Coronary artery (tissue), 2 donors: ENCODE measurements at places on chromosomes 6 and 20.

GRCh38 chr20:64222291-64222735, 33.2 kb upstream of the PCMTD2 start:
- DNase-seq: no peak

GRCh38 chr6:108727966-108728730, 120.1 kb upstream of the ARMC2 start:
- DNase-seq: peak; percentile 45

DNA sequence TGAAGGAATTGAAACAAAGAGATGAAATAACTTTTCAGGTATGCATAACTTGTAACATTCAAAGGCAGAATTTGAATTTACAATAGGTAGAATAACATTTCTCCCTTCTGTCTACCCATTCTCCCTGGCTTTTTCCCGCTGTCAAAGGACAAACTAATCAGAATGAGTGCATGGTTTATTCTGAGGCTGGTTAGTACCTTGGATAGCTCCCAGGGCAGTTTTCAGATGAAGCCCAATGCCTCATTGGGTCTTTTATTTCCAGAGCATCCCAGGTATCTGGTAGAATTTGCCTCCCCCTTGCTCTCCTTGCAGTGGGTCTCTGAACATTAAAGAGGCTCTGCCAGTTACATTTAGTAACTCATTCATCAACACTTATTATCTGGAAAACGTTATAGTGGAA, 665.5 kb downstream of the BCKDHB start:
- no peak for DNase-seq

DNA sequence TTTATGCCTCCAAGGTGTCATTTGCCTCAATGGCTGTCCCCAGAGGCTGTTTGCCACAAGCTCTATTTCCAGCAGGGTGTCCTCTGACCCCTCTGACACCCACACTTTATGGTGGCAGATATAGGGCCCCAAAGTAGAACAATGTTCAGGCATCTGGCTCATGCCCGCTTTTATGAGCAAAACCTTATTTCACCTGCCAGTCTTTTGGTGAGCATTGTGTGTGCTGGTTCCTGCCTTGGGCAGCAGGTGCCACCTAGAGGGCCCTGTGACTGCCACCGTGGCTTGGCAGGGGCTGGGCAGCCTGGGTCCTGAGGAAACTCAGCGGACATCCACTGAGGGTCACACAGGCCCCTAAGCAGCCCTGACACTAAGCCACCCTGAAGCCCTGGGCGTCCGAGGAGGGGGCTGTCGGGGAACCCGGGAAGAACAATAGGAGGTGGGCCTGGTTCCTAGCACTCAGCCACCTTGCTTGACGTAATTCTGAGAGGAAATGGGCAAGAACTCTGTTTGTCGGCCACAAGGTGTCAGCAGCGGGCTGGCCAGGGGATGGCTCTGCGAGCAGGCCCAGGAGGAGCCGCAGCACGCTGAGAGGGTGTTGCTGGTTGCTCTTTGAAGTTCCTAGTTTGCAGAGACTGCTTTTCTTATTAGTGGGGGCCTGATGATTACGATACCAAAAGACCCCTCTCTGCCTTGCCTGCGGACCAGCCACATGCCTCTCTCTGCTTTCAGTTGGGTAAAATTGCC, 148.9 kb downstream of the SCML4 start:
- DNase-seq: no peak

DNA sequence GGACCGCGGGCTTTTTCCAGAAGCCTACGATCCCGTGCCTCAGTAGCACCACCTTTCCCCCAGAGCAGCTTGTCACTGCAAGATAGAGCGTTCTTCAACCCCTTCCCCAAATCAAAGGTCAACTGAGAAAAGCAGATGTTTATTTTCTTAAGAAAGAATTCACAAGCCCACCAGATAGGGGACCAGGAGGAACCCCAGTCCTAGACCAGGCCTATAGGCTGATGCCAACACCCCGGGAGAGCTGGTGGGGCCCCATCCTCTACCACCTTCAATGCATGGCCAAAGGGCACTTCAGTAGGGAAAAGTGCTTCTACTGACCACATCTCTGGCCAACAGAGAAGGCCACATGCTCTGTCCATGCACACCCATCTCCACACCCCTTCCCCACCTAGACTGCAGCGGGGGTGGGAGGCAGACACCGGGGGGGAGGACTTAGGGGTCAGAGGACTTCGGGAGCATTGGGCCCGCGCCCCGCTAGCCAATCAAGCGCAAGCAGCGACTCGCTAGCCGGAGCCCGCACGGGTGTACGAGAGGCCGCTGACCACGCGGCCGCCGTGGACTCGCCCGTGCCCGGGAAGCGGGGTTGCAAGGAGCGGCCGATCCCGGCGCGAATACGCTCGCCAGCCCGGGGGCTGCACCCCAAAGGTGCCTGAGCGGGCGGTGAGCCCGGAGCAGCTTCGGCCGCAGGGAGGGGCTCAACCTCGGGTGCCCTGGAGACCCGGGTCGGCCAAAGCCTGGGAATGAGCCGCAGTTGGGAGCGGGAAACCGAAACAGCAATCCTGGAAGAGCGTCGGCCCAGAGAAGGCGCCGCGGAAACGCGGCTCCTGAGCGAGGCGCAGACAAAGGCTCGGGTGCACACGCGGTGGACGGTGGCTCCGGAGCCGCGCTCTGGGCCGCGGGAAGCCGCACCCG, 2.8 kb downstream of the PDE10A start:
- DNase-seq: no peak

GRCh38 chr6:158391276-158391675, 79.0 kb downstream of the TULP4 start:
- no peak for DNase-seq

GRCh38 chr6:46191961-46192360, 21.2 kb upstream of the ENPP5 start:
- DNase-seq: no peak

- DNase-seq: no peak
Measured at GRCh38 chr6:47157653-47158219, 115.6 kb upstream of the ADGRF1 start.

GRCh38 chr20:54344832-54345231, 130.6 kb upstream of the DOK5 start:
- DNase-seq: no peak

- DNase-seq: no peak
Measured at GRCh38 chr6:143755301-143755744, 77.6 kb downstream of the PHACTR2 start.

DNA sequence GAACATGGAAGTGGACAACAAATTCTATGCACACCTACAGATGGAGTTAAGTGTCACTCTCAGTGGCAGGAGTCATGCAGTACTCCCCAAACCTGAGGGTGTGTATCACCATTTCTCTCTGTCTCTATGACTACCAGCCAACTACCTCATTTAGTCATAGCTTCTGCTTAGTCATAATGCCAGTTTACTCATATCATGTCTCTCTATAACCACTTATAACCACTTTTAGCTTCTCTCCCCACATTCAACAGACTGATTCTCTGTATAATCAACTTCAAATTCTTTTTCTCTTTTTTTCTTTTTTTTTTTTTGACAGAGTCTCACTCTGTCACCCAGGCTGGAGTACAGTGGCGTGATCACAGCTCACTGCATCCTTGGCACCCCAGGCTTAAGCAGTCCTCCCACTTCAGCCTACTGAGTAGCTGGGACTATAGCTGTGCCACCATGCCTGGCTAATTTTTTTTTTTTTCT, 13.8 kb upstream of the GTF3C6 start:
- DNase-seq: no peak

- no peak for DNase-seq
Measured at GRCh38 chr6:6643398-6643797, 54.9 kb downstream of the LY86 start.

DNA sequence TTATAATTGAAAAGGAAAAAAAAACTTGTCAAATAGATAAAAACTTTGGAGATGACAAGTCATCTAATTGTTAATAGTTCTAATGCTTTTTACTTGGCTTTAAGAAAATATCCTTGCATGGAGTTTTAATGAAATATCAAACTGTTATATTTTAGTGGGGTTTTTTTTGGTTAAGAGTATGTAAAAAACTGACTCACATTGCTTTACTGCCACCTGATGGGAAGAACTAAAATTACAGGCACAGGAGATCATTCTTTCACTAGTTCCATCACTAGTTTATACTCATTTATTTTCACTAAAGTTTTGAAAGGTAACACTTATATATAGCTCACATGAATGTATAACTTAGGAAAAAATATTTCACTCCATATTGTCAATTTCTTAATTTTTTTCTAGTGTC, 309.1 kb downstream of the LMBRD1 start:
- DNase-seq: no peak

DNA sequence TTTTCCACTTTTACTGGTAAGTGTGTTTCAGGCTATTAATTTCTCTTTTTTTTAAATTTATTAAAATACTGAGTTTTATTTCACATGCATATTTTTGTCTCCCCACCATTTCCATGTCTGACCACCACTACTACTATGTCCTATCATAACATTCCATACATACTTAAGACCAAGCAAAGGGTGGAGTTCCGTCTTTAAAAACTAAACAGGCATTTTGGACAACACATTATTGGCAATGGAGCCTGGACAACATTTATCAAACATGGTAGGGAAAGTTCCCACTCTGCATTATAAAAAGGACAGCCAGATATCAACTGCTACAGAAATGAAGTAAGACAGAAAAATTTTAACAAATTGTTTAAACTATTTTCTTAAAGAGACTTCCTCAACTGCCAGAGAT, 91.9 kb downstream of the LMBRD1 start:
- no peak for DNase-seq
